ENCODE measurements at places on chromosomes 1 and 21.

GRCh38 chr1:159829273-159829634, 2.6 kb downstream of the SLAMF8 start:
- peak; percentile 88 for DNase-seq

GRCh38 chr1:15418806-15419515, 9.3 kb downstream of the EFHD2 start:
- DNase-seq, result no peak

- DNase-seq, result no peak
These were observed 9.3 kb upstream of the ETS2 start for GRCh38 chr21:38796424-38796823.

DNA sequence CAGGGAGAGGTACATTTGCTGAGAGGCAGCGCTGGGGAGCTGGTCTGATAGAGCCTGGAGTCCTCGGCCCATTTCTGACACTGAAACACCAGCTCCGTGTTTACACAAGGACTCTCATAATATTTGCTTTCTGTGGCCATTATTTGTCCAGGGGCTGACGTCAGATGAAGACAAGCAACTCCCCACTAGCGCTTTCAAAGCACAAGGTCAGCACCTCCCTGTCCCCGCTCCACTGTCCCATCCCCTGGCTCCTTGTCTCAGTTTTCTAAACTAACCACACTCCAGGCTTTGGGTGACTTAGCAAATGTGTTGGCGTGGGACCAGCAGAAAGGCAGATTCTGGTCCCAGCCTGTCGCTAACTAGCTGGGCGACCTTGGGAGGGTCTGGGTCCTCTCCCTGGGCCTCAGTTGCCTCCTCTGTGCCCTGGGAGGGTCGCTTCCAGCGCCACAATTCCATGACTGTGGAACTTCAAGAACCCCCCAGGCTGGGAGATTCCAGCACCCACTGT, 37.4 kb upstream of the ZBTB40 start:
- DNase-seq, result no peak

GRCh38 chr1:236471653-236472052, 52.1 kb upstream of the LGALS8 start:
- DNase-seq, result no peak

GRCh38 chr1:79519084-79519760, 512.7 kb upstream of the ADGRL4 start:
- no peak for DNase-seq

DNA sequence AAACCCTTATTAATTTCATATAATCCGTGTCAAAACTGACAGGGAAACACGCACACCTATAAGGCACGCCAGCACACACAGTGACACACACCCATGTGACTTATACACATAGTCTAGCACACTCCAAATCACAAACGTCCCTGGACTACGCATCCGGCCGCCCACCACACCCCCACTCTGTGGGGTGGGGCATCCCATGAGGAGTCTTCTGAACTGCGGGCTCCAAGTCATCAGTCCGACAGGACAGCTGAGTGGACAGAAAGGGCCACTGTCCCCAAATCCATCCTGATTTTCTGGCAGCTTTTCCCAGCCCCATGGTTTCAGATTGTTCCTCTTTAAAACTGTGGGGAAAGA, 829 bp downstream of the PEA15 start:
- DNase-seq, result peak; percentile 75

DNA sequence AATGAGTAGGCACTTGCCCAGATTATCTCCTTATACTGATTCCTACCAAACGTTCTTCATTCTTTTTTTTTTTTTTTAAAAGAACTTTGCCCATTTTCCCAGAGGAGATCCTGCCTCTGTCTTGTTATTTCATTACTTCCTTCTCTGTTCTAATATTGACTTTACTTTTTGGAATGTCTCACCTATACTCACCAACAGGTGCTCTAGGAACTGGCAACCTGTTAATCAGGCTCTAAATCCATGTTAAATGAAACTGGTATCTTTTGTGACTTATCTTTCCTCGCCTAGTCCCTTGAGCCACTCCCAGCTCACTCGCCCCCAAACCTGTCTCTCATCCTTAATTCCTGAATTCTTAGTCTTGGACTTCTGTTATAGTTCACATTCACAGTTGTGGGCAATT, 1.2 kb upstream of the CRCT1 start:
- DNase-seq, result no peak

DNA sequence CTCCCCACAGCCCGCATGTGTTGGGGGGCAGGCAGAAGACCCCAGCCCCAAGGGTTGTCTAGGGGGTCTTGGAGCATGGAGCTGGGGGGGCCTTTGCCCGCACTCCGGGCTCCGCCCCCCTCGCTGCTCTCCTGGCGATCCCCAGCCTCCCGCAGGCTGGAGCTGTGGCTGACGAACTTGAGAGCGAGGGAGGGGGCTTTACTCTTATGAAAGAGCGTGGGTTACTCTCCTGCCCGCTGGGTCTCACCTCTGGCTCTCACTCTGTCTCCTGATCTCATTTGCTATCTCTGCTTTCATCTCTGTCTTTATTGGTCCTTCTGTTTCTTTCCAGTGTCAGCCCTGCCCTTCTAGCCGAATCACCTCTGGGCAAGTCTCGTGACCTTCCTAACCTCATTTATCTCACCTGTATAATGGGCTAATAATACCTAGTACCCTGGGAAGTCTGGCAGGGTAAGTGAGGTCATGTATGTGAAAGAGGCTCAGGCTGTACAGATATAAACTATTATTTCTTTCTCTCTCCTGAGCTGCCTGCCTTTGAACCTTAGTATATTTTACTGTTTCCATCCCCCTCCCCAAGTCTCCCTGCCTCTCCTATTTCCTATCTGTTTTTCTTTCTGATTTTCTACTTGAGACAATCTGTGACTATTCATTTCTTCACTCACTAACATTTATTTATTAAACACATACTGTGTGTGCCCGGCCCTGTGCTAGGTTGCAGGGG, 731 bp downstream of the EFNA4 start:
- DNase-seq, result no peak

- no peak for DNase-seq
These were observed 354.0 kb upstream of the ADAMTS5 start for GRCh38 chr21:27320868-27321267.

- peak; percentile 32 for DNase-seq
These were observed 373.9 kb downstream of the VAV3 start for GRCh38 chr1:107590900-107591622.

DNA sequence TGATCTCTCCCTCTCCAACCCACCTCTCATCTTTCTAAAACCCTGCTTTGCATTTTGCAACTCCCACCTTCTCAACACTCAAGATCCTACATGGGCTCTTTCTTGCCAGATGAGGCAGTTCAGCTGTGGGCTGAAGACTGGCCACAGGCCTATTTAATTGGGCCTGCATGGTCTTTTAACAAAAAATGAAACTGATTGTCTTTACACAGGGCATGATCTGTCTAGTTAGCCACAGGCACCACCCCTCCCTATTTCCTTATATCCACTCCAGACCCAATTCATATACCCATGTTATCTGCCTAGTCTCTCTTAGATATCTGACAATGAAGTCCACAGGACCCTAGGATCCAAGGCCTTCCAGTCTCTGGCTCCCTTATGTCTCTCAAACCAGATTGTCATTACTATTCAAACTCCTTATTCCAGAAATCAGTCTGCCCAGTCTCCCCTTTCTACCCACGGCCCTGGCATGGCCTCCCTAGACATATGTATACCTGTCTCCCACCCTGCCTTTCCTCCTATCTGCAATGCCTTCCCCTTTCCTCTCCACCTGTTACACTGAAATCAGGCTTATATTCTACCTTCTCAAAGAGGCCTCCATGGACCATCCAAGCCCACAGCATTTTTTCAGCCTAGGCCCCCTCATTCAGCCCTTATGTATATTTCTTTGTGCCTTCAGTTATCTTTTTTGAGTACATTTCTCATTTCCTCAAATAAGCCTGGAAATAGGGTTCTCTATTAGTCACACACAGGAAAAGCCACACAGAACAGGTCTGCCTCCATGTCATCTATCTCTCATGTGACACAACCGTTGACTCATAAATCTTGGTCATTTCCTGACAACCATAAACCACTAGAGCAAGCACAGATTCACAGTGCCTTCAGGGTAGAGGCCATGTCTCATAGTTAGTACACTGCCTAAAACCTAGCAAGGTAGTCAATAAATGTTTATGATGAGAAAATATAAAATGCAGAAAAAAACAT, 39.0 kb downstream of the LPAR3 start:
- DNase-seq, result peak; percentile 97

GRCh38 chr1:110033421-110033820, 1.0 kb upstream of the STRIP1 start:
- no peak for DNase-seq

- DNase-seq, result peak; percentile 30
These were observed 24.8 kb downstream of the LEMD1 start for GRCh38 chr1:205396967-205397616.

- DNase-seq, result no peak
These were observed 142.9 kb upstream of the DUSP10 start for GRCh38 chr1:221884821-221885220.

GRCh38 chr21:32246571-32247140, 32.2 kb downstream of the MIS18A start:
- no peak for DNase-seq

DNA sequence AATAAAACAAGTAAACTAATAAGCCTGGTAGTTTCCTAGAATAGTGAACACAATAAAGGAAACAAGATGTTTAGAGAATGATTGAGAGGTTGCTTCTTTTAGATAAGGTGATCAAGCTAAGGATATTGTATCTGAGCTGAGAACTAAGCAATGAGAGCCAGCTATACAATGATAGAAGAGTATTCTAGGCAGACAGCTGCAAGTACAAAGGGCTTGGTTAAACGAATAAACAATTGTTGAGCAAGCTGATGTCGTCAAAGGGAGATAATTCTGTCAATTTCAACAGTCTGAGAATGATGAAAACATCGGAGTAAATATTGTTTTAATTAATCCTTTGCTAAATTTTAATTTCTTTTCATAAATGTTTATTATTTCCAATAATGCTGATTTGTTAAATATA, 5.5 kb upstream of the FH start:
- no peak for DNase-seq

DNA sequence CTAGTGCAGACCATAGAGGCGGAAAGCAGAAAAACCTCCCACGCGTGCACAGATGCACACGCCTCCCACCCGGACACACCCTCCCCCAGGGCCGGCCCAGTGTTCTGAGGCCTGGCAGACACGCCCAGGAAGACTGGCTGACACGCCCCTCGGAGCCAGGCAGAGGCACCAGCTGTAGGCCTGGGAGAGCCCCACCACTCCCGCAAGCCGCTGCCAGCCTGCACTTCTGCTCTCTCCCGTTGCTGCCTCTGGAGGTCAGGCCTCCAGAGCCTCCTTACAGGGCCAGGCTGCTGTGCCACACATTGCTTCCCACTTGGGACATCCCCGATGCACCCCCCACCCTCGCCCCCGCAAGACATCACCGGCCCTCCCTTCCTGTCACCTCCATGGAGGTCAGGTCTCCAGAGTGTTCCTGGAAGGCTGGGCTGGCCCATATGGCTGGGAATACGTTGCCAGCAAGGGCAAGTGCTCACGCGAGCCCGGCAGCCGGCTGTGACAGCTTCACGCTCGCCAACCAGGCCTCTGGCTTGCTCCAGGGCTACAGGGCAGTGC, 40.4 kb downstream of the CASZ1 start:
- peak; percentile 76 for DNase-seq

All from inflammatory macrophage treated with lipopolysaccharide for 4 hours (primary cell).